ENCODE measurements at places on chromosomes 7 and 10. TPM values are rescaled to one million over a fixed set of nuclear protein-coding genes. Genes with fewer than 3 reads are reported as not detected.

SSC4D gene
- 4.3 TPM for total RNA-seq

AS3MT gene
- total RNA-seq = 2.1 TPM

CLRN3 gene
- total RNA-seq = not detected

AKR1C8 gene
- total RNA-seq = not detected

CYP2C8 gene
- 0.14 TPM for total RNA-seq

TMEM229A gene
- total RNA-seq = not detected

EIF5AL1 gene
- total RNA-seq = 0.23 TPM

ATRNL1 gene
- total RNA-seq = 0.23 TPM

HPSE2 gene
- not detected for total RNA-seq

RAPGEF5 gene
- total RNA-seq = 3.3 TPM

SSMEM1 gene
- not detected for total RNA-seq

NACAD gene
- 1.8 TPM for total RNA-seq

WDR86 gene
- 0.14 TPM for total RNA-seq

CHCHD1 gene
- total RNA-seq = 55.2 TPM
